EH (cell line): ENCODE measurements at places on chromosomes 11 and 22.

- peak; percentile 76 for DNase-seq
Measured at GRCh38 chr22:19174106-19175025, 4.2 kb downstream of the SLC25A1 start.

DNA sequence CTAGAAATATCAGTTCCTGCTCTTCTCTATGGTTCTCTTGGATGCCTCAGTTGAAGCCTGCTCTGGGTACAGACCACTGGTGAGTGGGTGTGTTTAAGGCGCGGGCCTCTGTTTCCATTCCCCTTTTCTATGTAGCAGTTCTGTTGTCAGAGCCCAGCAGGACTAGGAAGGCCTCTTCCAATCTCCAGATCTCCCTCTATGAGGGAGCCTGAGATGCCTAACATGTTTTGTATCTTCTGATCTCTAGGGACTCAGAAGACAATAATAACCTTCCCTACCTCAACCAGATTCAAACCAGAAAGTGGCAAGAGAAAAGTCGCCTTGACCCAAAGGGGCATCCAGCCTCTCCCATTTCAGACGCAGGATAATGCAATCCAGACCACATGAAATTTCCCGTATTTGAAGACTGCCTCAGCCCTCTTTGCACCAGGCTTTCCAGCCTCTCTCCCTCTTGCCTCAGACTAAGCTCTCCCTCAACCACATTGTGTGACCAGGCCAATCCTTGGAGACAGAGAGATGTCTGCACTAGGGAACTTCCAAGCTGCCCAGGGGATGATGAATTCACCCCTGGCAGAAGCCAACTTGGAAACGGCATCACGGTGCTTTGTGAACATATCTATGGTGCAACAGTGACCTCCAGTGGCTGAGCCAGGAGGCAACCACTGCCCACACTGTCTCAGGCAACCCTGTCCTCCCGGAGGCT is 150.1 kb upstream of the UBASH3B start:
- peak; percentile 94 for DNase-seq

DNA sequence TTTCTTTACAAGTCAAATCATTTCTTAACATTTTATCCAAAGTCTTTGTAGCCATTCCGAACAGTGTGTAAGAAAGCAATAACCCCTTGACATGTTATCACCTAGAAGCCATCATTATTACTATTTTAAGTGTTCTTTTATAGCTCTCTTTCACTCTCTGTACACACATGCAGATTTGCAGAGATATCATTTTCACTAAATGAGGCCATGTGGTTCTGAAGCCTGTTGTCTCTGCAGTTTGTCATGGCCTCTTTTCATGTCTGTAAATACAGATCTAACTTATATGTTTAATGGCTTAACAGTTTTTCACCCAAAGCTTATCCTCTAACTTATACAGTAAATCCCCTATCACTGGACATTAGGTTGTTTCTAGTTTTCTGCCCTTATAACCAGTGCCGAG is 166.8 kb downstream of the MYO18B start:
- DNase-seq = no peak

- DNase-seq = no peak
Measured at GRCh38 chr11:128772814-128773213, 78.9 kb downstream of the FLI1 start.

- DNase-seq = peak; percentile 96
Measured at GRCh38 chr11:126113515-126113957, 50.9 kb upstream of the CDON start.

- DNase-seq = no peak
Measured at GRCh38 chr11:115920092-115920461, 415.9 kb upstream of the CADM1 start.

DNA sequence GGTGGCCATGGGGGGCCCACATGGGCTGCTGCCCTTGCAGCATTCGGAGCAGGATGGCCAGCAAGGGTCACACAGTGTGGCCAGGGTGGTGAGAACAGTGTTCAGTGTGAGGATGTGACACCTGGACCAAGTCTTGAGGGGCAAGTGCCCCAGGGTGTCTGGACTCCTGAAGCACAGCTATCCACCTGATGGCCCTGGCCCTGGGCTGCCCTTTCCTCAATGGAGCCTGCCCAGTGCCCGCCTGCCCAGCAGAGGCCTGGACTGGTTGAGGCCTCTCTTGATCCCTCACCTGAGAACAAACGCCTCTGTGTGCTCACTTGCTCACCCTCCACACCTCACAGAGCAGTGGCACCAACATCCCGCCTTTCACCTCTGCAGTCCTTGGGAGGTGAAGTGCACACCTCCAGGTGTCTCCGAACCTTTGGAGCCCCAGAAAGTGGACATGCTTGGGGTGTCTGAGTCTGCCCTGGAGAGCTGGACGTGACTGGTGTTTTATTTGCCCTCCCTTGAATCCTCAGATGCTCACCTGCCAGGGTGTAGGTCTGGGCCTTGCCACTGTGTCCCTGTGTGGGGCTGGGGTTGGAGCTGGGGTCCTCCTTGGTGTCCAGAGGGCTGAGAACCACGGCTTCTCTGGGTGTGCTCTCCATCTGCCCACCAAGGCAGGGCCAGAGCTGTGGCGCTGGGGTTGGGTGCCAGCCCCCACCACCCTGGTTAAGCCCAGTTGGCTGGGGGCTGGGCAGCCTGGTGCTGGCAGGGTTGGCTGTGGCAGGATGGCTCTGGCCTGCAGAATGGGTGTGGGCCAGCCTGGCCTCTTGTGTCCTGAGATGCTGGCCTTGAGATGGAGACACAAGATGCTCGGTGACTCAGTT is 3.8 kb upstream of the MUC2 start:
- no peak for DNase-seq

- DNase-seq = no peak
Measured at GRCh38 chr11:105232021-105232420, 92.5 kb upstream of the CARD18 start.

- no peak for DNase-seq
Measured at GRCh38 chr11:25453471-25453870, 878.5 kb upstream of the ANO3 start.

DNA sequence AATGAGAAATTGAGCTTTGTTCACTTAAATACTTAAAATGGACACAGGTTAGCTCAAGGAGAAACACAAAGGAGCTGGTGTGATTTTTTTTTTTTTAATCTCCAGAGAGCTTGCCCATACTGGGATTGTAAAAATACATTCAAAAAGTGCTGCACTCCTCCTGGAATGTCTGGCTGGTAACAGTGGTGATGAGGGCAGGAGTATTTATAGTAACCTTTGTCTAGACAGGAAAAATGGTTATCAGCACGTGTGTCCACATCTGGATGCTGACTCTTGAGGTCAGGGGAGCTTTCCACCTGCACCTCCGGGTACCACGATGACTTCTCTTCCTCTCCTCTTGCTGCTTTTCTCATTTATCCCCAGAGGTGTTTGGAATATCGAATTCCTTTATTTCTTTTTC is 30.1 kb downstream of the EXT2 start:
- peak; percentile 11 for DNase-seq
